ENCODE measurements at places on chromosomes 5 and 9.

GRCh38 chr5:160473681-160474080 lies 52.0 kb downstream of the PTTG1 start:
- no peak for DNase-seq

GRCh38 chr9:37004424-37004935 lies 29.6 kb downstream of the PAX5 start:
- DNase-seq = no peak

GRCh38 chr5:15285901-15286583 lies 213.9 kb upstream of the FBXL7 start:
- no peak for DNase-seq

- no peak for DNase-seq
Measured at GRCh38 chr5:38190111-38190510, 68.2 kb upstream of the EGFLAM start.

All from ascending aorta (tissue), 2 donors.